Activated CD4-positive, alpha-beta T cell treated with anti-CD3 and anti-CD28 coated beads, Interleukin-2, amount 50 U/mL, for 24 hours (primary cell): ENCODE measurements at places on chromosomes 7 and 10.

- DNase-seq, result no peak
Measured at GRCh38 chr7:142001163-142001874, 5.6 kb downstream of the MGAM start.

- no peak for DNase-seq
Measured at GRCh38 chr10:75995041-75995430, 563.6 kb downstream of the LRMDA start.

DNA sequence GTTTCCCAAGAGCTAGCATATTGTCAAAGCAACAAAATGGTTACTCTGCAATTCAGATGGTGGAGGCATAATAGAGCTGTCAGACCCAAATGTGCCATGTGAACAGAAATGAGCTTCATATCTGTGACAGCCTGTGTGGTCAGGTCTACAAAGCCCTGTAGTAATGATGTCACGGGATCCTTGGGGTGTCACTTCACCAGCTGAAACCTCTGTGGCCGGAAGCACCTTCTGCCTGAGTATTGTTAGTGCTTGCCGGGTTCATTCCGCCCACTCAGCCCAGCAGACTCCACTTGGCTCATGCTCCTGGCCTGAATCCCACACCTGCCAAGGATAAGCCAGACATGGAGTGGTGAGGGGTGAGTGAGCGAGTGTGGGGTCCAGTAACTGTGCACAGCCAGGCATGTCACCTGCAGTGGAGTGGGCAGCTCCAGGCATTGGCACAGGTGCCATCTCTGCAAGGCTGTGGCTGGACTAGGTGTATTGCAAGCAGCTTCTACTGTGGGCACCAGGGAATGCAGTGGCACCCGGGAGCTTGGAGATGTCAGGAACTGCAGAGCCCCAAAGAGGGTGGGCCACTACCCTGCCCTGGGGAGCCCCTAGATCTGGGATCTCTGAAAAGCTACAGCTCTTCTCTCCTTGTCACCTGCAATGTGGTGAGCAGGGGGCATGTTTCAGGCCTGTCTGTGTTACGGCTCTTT lies 341.9 kb upstream of the CHRM2 start:
- no peak for DNase-seq

DNA sequence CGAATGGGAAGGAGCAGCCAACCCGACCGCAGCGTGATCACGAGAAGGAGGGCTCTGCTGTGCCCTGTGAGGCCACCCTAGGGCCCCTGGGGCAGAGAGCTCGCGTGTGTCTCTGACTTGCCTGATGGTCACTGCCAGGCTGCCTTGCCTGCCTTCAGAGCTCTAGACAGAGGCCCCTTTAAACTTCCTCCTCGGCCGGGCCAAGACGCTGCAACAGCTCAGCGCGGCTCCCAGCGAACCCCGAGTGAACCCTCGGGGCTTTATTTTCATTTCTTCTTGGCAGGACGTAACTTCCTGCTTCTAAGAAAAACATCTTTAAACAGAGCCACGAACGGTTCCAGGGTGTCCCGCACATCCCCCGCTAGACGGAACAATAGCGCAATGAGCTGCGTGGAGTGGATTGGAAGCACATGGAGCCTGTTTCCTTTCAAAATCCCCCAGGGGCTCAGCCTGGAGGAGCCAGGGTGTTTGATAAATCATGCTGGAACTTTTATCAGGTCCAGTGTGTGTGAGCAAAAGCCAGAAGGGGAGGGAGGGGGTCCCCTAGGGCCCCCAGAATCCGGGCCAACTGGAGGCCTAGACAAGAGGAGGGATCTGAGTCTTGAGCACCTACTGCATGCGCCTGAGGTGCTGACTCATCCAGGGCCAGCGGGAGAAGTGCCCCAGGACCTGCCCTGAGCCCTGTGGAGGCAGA lies 134.1 kb upstream of the GDF10 start:
- peak; percentile 20 for DNase-seq

GRCh38 chr7:12719141-12719919 lies 31.9 kb downstream of the ARL4A start:
- DNase-seq, result no peak

DNA sequence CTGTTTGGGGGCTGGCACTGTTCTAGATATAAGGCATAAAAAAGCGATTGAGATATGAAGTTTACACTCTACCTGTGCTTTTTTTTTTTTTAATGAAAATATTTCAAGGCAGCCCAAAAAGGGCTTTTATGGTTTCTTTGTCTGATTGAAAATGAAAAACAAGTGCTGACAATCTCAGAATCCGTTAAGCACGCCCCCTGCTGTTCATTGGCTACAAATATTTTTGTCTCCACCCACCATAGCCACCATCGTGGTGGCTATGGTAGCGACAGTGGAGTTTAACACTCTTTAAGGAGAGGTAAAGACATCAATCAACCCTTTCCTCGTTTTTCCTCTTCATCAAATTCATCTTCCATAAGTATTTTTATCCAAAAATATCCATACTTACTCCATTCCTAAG lies 94.2 kb downstream of the CD36 start:
- DNase-seq, result no peak

GRCh38 chr10:89744026-89744425 lies 42.6 kb downstream of the KIF20B start:
- no peak for DNase-seq

GRCh38 chr7:51455513-51455912 lies 138.9 kb upstream of the COBL start:
- DNase-seq, result no peak

- no peak for DNase-seq
Measured at GRCh38 chr10:105096316-105096715, 455.2 kb downstream of the SORCS3 start.

GRCh38 chr10:21749788-21750187 lies 215.8 kb downstream of the MLLT10 start:
- no peak for DNase-seq
